ENCODE measurements at places on chromosomes 12 and 14. TPM values are rescaled to one million over a fixed set of nuclear protein-coding genes. Genes with fewer than 3 reads are reported as not detected.

DNA sequence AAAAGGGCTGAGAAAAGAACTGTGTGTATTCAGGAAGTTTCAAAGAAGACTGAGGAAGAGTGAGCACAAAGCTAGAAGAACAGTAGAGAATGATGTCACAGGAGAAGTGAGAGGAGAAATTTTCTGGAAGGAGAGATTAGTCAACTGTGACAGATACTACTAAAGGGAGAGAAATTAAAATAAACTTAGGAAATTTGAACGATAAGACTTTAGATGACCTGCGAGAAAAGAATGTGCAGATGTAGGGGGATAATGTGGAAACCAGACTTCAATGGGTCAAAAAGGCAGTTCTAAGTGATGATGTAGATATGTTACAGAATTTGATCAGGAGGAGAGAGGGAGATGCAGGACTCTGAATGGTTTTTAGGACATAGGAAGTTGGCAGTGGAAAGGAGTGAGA, 287.4 kb downstream of the SYT1 start:
- no peak for DNase-seq

BEGAIN gene
- 1.8 TPM for polyA plus RNA-seq

CCDC177 gene
- 0.11 TPM for polyA plus RNA-seq

GRCh38 chr14:53152184-53152886, 788 bp downstream of the DDHD1 start:
- peak; percentile 24 for DNase-seq

EPYC gene
- polyA plus RNA-seq: not detected

DNA sequence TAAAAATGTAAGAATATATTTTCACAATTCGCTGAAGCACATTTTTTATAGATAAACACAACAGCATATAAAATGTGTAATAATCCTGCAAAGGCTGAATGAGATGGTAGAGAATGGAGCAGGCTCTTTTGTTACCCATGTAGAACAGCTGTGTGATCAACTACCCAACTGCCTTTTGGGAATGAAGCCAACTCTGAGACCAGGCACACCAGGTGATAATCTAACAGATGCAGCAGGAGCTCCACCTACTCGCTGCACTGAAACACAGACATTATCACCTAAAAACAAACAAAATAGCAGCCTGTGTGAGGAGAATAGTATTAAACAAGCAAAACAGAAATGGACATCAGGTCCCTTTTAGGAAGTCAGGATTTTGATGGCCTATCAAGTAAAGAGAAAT, 183.3 kb downstream of the CCDC59 start:
- no peak for DNase-seq

GRCh38 chr12:1282670-1283315, 291.8 kb downstream of the ERC1 start:
- peak; percentile 2 for DNase-seq

- DNase-seq: no peak
These were observed 2.6 kb downstream of the AQP6 start for GRCh38 chr12:49975318-49975761.

GRCh38 chr12:124110372-124110883, 137.4 kb downstream of the ZNF664 start:
- no peak for DNase-seq

HRK gene
- polyA plus RNA-seq: 0.65 TPM

- DNase-seq: no peak
These were observed 144.0 kb upstream of the TMPO start for GRCh38 chr12:98371419-98371818.

DNA sequence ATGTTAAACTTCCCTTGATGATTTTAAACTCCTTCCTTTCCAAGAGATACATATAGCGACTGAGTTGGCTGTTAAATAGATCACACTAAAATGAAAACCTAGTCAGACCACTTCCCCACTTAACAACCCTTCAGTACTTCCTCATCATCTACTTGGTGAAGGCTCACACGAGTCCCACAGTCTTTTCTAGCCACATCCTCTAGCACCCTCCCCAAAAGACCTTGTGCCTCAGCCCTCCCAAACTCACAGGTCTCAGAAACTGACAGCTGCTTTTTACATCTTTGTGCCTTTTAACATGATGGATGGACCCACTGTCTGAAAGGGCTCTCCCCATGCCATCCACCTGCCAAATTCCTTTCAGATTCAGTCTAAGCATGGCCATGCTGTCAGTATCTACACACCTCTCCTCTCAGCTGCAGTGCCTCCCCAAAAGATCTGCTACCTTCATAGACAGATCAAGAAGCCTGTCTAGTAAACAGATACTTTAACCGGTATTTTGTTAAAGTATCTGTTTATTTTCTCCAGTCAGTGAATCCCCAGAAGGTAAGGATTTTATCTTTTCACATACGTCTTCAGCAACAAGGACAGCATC, 65.1 kb upstream of the GPHB5 start:
- DNase-seq: no peak

SLC6A12 gene
- 11.7 TPM for polyA plus RNA-seq

DNA sequence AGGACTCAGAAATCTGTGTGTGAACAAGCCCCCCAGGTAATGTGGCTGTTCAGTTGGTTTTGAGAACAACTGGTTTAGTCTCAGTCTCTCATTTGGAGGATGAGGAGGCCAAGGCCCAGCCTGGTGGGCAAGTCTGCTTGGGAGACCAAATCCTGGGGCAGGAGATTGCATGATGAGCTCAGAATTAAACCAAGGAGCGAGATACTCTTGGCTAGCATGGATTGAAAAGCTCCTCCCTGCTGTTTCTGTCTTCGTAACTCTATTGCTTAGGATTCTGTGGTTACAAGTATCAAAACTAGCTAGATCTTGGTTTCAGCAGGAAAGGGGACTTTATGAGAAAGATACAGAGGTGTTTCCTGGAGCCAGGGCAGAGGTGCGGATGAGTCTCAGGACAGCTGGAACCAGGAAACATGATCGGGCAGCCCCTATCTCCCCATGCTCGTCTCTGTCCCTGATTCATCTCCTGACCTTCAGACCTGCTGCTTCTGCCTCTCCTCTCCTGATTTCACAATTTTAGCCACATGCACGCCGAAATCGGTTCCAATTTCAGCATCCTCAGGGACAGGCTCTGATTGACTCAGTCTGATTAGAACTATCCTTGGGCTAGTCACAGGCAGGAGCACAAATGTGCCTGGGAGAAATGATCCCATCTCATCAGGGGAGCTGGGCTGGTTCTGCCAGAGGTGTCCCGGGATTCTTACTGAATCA, 40.2 kb upstream of the RIN3 start:
- no peak for DNase-seq

GRCh38 chr12:122182887-122183587, at the start of gene LRRC43:
Gene LRRC43, plus strand, starts transcription at chr12:122183123. Its CDS starts 22 bp downstream, at chr12:122183145.
- peak; percentile 45 for DNase-seq

GRCh38 chr14:30573226-30573814, 14.4 kb downstream of the G2E3 start:
- DNase-seq: no peak

DNA sequence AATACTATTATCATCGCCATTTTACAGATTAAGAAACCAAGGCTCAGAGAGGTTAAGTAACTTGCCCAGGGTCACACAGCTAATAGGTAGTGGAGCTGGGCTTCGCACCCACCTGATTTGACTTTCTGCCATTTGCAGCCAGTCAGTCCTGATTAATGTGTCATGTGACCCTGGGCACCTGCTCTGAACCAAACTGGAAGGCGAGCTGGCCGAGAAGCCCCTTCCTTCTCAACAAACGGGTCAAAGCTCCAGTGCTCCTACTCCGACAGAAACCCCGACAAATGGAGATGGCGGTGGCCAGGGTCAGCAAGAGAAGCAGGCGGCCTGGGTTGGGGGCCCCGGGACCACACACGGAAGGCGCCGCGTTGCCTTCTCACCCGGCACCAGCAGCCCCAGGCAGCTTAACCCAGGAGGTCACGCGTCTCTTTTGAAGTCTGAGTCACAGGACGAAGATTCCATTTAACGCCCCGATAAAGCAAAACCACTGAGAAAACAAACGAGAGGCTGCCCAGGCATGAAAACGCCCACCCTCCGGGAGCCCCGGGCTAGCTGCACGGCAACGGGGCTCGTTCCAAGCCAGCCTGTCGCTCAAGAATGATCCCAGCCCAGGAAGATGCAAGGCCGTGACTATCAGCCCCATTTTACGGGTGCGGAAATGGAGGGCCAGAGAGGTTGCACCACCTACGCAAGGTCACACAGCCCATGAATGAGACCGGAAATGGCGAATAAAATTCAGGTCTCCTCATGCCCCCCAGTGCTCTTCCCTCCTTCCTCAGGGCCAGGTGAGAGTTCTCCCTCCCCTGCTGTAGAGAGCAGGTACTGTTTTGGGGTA, 124.8 kb downstream of the SCARB1 start:
- DNase-seq: no peak

COL2A1 gene
- 46.4 TPM for polyA plus RNA-seq

DNA sequence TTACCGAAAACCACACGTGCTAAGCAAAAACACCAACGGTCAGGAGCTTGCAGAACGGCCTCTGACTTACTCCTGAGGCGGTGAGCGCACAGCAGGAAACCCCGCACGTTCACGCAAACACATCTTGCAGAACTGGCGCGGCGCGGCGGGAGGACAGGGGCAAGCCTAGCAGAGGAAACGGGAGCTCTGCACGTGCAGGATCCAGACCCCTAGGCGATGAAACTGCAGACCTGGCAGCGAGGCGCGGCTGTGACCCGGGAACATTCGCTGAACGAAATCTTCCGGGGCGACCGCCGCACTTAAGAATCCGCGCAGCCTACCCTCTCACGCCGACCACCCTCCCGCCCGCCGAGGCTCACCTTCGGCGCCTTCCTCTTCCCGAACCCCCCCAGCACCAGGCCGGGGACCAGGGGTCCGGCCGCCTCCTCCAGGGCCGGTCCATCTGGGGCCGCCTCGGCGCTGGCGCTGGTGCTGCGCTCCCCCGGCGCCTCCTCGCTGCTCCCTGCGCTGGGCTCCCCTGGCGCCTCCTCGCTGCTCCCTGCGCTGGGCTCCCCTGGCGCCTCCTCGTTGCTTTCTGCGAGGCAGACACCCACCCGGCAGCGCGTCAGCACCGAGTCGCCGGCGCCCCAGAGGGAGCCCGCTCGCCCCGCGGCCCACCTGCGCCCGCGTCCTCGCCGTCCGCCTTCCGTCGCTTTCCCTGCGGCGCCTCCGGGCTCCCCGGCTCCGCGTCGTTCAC, 615 bp downstream of the DDX51 start:
- no peak for DNase-seq

- no peak for DNase-seq
These were observed 2.6 kb downstream of the NAV3 start for GRCh38 chr12:77833329-77833728.

PTGR2 gene
- polyA plus RNA-seq: 16.8 TPM

GRCh38 chr12:102454330-102454729, 26.0 kb downstream of the IGF1 start:
- no peak for DNase-seq

AQP5 gene
- polyA plus RNA-seq: 1.2 TPM

- DNase-seq: no peak
These were observed 35.7 kb downstream of the MVK start for GRCh38 chr12:109609342-109609741.

DNA sequence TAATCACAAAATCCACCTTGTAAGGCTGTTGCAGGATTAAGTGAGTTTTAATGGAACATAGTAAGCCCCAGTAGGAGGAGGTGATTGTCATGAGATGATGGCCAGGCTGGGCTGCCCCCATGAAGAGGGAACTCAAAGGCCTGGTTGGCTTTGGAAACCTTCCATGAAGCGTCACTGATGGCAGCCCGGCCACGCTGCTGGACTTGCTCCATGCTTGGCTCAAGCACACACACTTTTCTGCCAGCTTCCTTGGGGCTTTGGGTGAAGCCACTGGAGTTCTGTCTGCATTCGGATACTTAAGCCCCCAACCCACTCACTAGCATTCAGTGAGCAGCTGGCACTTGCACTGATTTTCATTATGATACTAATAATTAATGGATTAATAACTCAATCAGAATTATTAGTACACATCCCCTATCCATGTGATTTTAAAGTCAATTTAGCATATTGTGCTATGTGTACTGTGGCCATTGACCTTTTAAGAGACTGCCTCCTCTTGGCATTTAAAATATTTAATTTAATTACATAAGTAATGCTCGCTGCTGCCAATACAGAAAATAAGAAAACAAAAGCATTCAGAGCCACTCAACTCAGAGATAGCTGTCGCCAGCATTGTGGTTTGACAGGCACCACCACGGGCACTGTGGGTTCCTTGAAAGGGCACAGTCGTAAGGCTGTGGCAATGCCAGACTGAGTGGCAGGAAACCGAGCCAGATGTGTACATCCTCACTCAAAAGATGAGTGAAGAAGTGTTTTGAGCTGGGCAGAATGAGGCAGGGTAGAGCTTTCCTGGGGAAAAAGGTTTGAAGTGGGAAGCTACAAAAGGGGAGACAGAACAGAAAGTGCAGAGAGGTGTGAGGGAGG, 15.9 kb downstream of the KRT85 start:
- no peak for DNase-seq

GRCh38 chr12:26953447-26953846, 15.2 kb downstream of the FGFR1OP2 start:
- no peak for DNase-seq

GRCh38 chr12:93857991-93858447, 180.8 kb downstream of the CRADD start:
- DNase-seq: no peak

DNA sequence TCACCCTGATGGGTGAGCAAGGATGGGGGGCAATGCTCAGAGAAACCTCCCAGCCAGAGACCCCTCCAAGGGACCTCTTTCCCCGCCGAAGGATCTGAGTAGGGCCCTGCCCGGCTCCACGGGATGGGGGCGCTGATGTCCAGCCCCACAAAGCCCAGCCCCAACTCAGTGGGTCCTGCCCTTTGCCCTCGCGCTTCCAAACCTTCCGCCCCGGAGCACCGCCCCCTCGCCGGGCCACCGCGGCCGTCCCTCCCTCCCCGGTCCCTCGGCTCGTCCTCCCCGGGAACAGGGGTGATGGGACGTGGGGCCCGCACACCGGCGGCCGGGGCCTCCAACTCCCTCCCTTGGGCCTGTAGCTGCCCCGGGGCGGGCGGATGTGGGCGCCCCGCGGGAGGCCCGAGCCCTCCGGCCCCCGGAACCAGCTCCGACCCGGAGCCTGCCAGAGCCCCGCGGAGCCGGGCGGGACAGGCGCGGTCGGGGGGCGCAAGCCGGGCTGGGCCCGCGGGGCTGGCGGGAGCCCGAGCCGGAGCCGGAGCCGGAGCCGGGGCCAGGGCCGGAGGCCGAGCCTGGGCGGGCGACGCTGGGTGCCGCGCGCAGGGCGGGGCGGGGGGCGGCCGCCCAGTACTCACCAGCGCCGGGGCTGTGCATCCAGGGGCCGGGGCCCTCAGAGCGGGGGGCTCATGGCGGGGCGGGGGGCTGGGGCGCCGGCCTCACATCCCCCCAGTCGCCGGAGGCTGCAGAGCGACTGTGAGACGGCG, 386 bp downstream of the HDAC7 start:
- no peak for DNase-seq

DNA sequence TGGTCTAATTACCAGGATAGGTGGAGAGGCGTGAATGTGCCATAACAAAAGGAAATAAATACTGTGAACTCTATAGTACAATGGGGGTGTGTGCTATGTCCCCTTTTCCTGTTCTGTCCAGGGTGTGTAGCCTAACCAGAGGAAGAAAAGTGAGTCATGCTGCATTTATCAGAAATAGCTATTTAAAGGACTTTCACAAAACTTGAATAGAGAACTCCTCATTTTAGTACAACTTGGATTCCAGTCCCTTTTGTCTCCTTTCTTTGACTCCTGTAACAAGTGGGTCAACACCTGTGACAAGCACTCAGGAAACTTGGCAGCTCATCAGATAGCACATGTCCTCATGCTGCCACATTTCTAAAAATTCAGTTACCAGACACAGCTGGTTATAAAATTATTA, 123.4 kb downstream of the CCDC91 start:
- no peak for DNase-seq

GRCh38 chr12:57892232-57892972, 45.9 kb upstream of the CTDSP2 start:
- no peak for DNase-seq

GOLGA5 gene
- polyA plus RNA-seq: 47.2 TPM

GRCh38 chr12:116933091-116933490, 22.3 kb downstream of the FBXW8 start:
- DNase-seq: peak; percentile 51
